GM04503 (cell line): ENCODE measurements at places on chromosomes 3 and 15.

GRCh38 chr3:54831112-54831511, 96.7 kb downstream of the LRTM1 start:
- DNase-seq, result no peak

DNA sequence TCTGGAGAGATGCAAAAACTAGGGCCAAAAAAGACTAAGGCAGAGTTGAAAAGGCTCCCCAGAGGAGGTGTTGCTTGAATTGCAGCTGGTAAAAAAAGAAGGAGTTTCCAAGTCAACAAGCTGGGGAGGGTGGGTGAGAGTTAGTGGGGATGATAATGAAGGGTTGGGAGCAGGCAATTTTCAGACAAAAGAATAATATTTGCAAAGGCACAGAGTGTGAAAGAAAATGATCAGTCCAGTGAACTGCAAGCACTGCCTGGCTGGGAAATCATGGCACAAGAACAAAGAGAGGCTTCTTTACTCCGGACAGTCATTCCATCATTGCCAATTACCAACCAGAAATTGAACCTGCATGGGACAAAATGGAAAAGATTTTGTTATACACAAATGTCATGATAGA, 42.2 kb downstream of the C3orf85 start:
- DNase-seq, result no peak

GRCh38 chr3:102163039-102163817, 271.6 kb upstream of the ZPLD1 start:
- no peak for DNase-seq

DNA sequence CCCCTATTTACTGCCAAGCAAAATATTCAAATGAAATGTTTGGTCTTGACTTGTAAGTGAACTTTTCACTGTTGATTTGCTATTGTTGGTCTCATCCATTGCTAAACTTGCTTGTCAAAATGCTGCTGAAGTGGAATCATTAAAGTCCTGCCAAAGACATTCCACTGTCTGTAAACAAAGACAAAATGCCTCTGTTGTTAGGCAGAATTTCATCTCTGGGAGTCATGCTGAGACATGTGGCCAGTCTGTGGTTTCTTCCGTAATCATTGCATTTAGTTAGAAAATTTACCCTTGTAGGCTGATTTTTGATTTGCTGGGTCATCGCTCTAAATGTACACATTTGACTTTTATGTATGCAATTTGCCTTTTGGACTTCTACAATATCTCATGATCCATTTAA, 577.7 kb downstream of the MECOM start:
- DNase-seq, result peak; percentile 97

DNA sequence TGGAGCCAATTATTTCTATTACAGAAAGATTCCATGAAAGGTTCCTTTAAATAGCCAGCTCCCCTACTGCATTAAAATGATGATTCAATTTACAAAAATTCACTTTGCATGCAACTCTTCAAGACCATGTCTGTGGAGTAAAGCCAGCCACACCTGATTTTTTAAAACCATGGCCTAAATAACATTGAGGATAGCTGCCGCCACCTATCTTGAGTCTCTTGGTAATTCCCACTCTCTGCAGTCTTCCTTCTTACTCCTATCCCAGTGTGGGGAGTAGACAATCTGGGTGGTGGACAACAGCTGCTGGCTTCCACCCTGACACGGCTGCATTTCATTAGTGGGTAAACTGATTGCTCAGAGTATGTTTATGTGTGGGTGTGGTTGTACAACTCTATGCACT, 10.7 kb downstream of the LRTM1 start:
- peak; percentile 42 for DNase-seq

DNA sequence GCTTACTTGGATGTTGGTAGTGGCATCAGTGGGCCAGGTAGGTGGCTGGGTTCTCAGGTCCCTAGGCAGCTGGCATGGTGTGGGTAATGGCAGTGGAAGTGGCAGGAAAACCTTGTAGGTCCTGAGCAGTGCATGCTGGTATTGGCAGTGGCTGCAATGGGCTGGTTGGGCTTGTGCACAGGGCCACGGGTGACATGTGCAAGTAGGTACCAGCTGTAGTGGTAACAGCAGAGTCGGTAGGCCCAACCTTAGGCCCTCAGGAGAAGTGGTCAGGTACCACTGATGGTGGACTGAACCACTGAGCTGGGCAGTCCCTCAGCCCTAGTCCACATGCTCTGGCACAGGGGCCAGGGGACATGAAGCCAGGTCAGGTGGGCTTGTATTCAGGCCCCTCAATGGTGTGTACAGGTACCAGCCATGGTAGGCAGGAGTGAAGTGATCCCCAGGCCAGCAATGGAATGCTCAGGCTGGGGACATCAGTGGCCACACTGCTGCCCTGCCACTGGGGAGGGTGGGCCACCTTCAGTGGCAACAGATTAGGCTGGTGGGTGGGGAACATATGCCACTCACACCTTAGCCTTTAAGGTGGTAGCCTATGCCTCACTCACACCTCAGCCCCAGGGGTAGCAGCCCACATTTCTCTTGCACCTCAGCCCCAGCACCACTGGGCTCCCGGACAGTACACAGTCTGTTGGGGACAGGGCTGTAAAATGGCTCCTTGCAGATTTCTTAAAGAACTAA, 118.1 kb downstream of the LRRK1 start:
- DNase-seq, result no peak

DNA sequence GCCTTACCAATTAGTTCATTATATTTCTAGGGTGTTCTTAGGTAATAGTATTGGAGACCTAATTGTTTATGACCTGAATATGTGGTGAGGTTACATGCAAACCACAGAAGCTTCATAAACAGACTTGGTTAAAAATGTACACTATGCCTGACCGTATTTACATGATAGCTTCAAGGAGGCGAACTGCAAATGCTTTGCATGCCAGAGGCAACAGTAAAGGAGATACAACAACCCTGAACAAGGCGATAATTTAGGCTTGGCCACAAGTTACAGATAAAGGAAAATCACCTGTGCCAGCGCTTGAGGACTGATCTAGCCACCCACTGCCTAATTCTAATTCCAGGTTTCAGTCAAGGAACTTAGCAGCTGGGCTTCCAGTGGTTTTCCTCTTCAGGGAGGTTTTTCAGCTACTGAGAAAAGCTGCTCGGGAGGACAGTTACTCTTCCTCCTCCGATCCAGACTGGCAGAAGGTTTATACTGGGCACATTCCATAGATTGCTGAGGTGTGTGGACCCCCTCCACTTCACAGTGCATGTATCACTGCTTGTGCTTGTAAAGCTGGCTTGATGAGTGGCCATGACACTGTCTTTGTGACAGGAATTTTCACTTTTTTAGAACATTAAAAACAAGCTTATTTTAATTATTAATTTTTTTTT, 95.6 kb downstream of the DHX36 start:
- no peak for DNase-seq

GRCh38 chr3:168220556-168220955, 124.8 kb upstream of the GOLIM4 start:
- DNase-seq, result no peak

- DNase-seq, result no peak
These were observed 202.6 kb downstream of the TIGIT start for GRCh38 chr3:114496466-114496865.

- no peak for DNase-seq
These were observed 4.5 kb downstream of the RAB43 start for GRCh38 chr3:129117134-129117533.

DNA sequence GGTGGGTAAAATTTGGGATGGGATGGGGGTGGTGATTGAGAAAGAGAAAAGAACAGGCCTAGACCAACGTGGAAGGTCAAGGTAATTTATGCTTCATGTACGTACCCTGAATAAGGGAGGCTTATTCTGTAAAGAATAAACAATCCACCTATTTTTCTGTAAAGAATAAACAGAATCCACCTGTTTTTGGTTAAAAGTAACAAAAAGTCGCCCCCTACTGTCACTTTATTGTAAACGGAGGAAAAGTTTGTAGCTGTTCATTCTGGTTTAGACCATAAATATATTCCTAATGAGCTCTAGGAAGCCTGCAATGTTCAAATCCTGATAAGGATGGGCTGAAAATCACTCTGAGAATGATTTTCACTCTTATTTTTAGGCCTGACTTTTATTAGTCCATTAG, 23.5 kb upstream of the SQOR start:
- DNase-seq, result no peak

- no peak for DNase-seq
These were observed 1.5 kb upstream of the CACNA2D3 start for GRCh38 chr3:54120657-54121413.

DNA sequence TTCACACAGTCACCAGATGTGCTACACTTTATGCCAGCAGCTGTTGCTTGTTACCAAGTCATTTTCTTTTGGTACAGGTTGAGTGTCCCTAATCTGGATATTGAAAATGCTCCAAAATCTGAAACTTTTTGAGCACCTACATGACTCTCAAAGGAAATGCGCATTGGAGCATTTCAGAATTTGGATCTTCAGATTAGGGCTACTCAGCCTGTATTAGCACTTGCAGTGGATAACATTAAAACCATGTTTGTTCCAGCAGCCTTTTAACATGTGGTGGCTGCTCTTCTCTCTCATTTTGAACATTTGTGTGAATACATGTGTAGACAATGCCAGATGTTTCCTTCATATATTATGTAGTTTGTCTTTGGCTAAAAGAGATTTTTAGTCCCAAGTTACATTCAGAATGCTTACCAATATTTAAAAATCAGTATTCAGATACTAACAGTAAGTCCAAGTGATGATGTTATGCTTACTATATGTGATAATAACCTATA, 230.9 kb upstream of the UBE2E1 start:
- DNase-seq, result no peak

GRCh38 chr3:158106766-158107471, 699 bp upstream of the SHOX2 start:
- peak; percentile 8 for DNase-seq

GRCh38 chr15:70873232-70874054, 18.8 kb downstream of the THAP10 start:
- no peak for DNase-seq

GRCh38 chr3:154356009-154356408, 31.7 kb upstream of the DHX36 start:
- no peak for DNase-seq

DNA sequence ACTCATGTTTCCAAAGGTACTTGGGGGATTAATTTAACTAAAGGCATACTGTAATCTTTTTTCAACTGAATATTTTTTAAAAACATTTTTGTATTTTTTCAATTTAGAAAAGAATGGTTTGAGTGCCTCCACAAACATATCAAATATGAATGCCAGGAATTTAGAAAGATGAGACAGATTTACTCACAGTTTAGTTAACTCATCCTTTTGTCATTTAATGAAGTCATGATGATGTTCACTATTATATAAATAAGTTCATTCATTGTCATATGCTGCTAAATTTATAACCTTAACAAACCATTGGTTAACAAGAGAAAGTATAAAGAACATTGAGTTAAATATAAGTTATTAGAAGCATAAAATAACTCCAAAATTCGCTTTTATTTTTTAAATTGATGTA, 50.0 kb downstream of the FGF7 start:
- no peak for DNase-seq

GRCh38 chr15:68632101-68632500, 53.3 kb downstream of the CORO2B start:
- no peak for DNase-seq

DNA sequence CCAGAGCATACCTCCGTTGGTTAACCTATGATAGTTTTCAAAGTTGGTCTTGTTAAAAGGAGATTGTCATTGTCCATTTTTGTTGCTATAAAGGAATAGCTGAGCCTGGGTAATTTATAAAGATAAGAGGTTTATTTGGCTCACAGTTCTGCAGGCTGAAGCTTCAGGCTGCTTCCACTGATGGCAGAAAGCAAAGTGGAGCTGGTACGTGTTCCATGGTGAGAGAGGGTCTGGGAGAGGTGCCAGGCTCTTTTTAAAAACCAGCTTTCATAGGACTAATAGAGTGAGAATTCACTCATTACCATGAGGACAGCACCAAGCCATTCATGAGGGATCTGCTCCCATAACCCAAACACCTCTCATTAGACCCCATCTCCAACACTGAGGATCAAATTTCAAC, 107.3 kb downstream of the SLMAP start:
- DNase-seq, result no peak

GRCh38 chr3:126845920-126846715, 136.8 kb upstream of the PLXNA1 start:
- no peak for DNase-seq

GRCh38 chr15:77144026-77144425, 73.1 kb upstream of the TSPAN3 start:
- no peak for DNase-seq

GRCh38 chr15:29736744-29737020, 85.6 kb downstream of the TJP1 start:
- peak; percentile 32 for DNase-seq

DNA sequence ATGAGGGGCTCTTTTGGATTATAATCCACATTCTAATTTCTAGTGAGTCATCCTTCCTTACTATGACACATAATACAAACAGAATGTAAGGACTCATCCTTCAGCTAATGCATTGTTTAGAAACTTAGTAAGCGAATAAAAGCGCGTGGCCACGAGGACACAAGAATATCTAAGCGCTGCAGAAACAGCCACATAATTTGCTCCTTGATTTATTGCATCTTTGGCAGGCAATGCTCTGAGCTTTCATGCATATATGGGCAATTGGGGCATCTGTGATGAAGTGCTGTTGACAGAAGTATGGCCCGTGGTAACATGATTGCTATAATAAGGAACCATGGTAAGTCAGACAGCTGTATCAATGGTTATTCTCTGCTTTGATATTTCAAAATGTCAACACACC, 191.3 kb upstream of the ZNF385D start:
- DNase-seq, result peak; percentile 95

DNA sequence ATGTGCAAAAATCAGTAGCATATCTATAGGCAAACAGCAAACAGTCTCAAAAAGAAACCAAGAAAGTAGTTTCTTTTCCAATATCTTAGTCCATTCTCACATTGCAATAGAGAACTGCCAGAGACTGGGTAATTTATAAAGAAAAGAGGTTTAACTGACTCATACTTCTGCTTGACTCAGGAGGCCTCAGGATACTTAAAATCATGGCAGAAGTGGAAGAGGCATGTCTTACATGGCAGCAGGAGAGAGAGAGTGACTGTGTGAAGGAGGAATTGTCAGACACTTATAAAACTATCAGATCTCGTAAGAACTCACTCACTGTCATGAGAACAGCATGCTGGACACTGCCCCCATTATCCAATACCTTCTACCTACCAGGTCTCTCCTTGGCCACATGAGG, 327.9 kb upstream of the EPHA3 start:
- DNase-seq, result no peak

DNA sequence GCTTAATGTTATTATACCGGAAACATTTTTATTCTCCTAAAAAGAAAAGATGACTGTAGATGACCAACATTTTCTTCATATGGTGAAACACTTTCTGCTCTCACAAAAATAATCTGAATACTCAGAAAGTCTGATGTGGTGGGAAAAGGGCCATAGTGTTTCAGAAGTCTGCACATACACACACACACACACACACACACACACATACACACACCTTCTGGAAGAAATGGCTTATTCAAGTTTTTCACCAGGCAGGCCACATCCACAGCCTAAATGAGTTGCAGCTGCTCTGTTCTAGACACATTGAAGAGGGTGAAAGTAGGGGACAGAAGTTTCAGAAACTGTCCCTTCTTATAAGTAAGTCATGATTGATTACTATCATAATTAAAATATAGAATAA, 220.0 kb downstream of the ZMAT3 start:
- no peak for DNase-seq

- DNase-seq, result no peak
These were observed 246.3 kb downstream of the GOLGA6L6 start for GRCh38 chr15:20295238-20295811.

- DNase-seq, result no peak
These were observed 328.0 kb downstream of the NLGN1 start for GRCh38 chr3:173725507-173725906.
